ENCODE measurements at places on chromosomes 13 and 19.

DNA sequence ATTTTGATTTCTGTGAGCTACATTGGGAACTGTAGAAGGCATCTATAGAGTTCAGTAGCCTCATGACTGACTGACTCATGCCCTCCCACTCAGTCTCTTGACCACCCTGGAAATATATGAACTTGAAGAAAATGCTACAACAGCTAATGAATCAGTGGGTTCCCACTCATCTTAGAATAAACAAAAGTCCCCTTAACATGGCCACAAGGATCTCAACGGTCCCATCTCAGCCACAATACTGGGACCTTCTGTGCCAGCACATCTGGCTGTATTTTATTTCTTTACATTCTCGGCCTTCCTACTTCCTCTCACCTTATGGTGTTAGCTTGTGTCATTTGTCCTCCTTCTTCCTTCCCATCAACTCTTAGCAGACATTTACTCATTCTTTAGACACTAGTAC lies 619.8 kb downstream of the DCT start:
- no peak for DNase-seq

GRCh38 chr19:32543115-32543900 lies 37.7 kb upstream of the PDCD5 start:
- DNase-seq, result no peak

DNA sequence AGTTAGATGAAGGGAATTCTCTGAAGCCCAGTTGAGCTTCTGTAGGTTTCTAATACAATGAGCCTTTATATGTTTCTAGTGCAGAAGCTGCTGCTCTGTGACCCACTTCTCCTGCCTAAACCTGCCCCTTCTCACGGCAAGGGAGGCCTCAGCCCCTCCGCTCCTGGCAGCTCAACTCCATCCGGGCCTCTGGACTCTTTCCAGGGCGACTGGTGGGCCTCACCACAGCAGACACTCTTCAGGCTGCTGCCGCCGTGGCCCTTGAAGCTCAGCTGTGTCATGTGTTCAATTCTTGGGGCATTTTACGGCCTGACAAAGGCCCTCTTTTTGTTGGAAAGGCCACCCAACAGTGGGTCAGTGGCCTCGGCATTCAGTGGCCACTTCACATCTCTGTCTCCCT lies 10.0 kb upstream of the C19orf33 start:
- no peak for DNase-seq

- DNase-seq, result no peak
Measured at GRCh38 chr13:41960211-41960636, 685 bp downstream of the VWA8 start.

- DNase-seq, result no peak
Measured at GRCh38 chr19:8174706-8175105, 25.3 kb upstream of the FBN3 start.

DNA sequence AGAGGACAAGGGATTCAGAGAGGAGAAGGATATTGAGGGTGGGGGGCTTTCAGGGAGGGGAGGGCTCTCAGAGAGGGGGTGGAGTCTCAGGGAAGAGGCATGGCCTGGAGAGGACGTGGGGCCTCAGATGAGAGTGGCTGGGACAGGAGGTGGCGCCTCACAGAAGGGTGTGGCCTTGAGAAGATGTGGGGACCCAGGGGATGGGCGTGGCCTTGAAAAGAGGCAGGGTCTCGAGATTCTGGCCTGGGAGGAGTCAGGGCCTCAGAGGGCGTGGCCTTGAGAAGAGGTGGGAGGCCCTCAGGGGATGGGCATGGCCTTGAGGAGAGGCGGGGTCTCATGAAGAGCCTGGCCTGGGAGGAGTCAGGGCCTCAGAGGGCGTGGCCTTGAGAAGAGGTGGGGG lies 23.7 kb upstream of the TNFSF14 start:
- DNase-seq, result no peak

- DNase-seq, result no peak
Measured at GRCh38 chr19:52691737-52692136, 43.1 kb downstream of the ZNF611 start.

DNA sequence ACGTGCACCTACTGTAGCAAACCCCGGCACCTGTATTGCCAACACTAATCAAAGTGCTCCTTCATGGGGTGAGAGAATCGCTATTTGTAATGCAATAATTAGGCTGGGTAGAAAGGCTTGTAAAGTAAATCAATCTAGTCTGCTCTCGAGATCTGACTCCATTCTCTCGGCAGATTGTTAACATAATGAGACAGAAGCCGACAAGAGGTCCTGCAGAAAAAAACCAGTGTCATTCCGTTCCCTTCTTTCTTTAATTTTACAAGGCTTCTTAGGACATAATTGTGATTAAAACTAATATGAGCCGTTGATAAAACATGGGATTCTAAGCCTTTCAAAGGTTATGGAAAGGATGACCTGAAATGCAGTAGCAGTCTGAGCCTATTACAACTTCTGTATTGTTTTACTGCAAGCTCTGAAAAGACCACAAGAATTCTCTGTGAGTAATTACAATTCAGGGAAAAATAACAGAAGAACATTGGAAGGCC lies 530.0 kb downstream of the PCDH9 start:
- no peak for DNase-seq

DNA sequence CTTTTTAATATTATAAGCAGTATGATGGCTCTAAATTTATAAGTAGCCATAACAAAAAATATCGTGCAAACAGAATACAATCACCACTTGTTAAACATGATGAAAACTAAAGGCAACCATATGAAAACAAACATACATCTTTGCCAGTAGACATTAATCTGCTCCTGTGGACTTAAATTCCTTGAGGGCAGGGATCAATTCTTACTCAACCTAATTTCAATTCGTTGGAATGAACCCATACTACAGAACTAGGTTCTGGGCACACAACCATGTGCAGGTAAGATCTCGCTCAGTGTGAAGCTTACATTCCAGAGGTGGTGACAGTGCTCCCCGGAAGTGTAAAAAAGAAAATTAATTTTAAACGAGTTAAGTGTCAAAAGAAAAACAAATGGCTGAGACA lies 13.4 kb downstream of the TBC1D4 start:
- no peak for DNase-seq

DNA sequence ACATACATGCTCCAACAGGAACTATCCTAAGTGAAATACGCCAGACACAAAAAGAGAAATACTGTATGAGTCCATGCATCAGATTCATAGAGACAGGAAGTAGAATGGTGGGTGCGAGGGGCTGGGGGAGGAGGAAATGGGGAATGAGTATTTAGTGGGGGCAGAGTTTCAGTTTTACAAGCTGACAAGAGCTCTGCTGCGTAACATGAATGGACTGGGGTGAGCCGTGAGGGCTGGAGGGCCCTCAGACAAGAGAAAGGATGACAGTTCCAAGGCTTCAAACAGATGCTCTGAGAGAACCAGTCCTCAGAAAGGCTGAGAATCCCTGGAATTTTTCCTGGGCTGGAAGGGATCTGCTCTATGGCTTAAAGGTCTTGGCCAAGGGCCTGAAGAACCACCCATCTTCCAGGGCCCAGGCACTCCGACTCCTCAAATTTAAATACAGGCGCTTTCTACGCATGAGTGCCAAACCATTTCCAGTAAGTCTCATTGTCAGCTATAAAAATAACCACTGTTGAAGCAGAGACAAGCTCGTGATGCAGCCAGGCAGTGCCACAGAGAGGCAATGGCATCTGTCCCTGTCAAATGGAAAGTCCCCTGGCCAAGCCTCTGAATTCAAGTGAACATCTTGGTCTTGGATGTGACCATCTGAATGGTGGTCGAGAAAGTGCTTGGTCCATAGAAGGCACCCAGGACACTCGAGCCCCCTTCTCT lies 17.5 kb downstream of the KLF2 start:
- DNase-seq, result no peak

DNA sequence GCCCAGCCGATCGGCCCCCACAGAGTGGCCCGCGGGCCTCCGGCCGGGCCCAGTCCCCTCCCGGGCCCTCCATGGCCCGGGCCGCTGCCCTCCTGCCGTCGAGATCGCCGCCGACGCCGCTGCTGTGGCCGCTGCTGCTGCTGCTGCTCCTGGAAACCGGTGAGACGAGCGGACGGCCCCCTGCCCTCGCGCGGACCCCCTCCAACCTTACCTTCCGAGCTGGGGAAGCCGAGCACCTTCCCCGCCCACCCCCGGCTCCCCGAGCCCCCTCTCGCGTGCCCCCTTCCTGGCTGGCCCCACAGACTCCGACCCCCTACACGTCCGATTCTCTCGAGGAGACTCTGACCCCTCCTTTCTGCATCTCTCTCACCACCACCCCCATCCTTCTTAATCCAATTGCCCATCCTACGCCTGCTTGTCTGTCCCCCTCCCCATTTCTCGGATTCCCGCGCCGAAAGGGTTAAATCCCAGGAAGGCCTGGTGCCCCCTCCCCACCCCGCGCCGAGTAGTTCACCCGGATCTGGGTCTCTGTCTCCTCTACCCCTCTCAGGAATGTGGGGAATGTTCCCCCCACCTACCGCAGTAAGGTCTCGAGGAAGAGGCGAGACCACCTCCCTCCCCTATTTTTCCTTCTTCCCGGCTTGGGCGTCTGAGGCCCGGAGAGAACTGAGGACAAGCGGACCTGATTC lies 502 bp downstream of the NECTIN2 start:
- DNase-seq, result no peak

DNA sequence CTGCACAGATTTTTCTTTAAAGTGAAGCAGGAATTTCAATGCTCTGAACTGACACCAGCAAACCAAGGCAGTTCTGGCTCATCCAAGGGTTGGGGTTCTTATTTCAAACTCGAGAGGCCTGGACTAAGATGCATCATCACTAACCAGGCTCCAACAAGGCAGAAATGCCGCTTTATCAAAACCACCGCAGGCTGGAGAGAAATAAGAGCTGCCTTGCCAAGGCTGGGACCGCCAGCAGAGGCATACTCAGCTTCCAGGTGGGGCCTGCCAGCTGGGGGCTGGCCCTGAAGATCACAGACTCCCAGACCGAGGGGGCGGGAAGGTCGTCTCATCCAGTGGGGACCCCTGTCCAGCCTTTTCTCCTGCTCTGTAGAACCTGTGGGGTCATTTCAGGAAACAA lies 37.4 kb upstream of the GAS6 start:
- no peak for DNase-seq

GRCh38 chr13:95032121-95032520 lies 269.1 kb downstream of the ABCC4 start:
- DNase-seq, result no peak

- no peak for DNase-seq
Measured at GRCh38 chr13:85009447-85009846, 789.8 kb downstream of the SLITRK6 start.

DNA sequence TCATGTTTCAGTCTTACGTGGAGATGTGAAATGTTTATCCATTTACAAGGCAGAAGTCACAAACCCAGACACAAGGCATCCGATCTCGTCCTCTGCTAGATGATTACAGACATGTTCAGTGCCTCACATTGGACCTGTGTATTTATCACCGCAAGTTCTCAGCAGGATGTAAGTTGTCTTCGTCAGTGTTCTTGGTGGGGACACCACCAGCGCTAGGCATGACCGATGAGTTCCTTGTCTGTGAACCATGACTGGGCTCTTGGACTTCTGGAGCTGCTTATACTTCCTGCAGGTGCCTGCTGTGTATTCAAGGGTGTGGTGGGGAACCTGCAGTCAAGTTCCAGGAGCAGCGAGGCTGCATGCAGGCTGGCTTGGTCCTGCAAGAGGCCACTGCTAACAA lies 105.4 kb downstream of the URI1 start:
- DNase-seq, result no peak

DNA sequence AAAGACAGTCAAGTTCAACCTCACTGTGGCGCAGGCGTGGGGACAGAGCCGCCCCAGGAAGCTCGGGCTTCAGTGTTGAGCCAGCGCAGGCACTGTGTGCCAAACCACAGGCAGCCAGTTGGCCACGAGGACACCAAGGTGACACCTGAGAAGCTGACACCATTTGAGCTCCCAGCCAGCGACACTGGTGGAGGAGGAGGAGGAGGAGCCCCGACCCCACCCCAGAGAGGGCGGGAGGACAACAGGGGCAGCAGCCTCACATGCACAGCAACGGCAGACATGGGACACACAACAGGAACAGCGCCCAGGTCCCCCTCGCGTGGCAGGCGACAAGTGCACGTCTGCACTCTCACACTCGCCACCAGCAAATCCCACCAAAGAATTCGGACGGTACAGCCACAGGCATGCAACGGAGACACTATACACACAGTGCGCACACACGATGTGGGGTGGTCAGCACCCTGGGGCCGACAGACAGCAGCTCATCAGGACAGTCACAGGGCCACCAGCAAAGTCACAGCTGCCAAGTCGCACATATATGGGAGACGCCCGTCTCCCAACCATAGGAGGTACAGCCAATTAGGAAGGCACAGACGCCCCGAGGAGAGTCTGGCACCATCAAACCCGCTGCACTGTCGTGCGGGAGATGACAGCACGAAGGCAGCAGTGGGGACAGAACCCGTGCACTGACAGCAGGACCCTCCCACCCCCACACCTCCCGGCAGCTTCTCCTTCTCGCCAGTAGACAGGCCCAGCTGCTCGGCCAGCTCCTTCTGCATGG lies 3.4 kb downstream of the EIF3G start:
- DNase-seq, result no peak

DNA sequence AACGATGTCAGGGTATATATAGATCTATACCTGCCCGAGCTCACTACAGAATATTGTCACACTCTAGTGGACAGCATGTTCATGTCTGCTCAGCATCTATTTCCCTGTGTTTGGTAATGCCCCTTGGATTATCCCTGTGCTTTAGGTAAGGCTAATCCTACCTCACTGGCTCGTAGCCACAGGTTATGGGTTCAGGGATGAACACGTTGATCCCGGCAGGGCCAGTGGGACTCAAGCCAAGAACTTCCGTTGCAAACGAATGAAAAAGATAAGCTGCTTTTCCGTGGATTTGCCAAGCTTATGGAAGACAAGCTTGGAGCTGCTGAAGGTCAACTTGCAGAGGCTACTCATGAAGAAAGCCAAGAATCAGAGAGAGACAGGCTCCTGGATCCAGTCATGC lies 400.0 kb upstream of the TSHZ3 start:
- DNase-seq, result no peak

- no peak for DNase-seq
Measured at GRCh38 chr13:40798380-40798779, 9.0 kb downstream of the SLC25A15 start.

DNA sequence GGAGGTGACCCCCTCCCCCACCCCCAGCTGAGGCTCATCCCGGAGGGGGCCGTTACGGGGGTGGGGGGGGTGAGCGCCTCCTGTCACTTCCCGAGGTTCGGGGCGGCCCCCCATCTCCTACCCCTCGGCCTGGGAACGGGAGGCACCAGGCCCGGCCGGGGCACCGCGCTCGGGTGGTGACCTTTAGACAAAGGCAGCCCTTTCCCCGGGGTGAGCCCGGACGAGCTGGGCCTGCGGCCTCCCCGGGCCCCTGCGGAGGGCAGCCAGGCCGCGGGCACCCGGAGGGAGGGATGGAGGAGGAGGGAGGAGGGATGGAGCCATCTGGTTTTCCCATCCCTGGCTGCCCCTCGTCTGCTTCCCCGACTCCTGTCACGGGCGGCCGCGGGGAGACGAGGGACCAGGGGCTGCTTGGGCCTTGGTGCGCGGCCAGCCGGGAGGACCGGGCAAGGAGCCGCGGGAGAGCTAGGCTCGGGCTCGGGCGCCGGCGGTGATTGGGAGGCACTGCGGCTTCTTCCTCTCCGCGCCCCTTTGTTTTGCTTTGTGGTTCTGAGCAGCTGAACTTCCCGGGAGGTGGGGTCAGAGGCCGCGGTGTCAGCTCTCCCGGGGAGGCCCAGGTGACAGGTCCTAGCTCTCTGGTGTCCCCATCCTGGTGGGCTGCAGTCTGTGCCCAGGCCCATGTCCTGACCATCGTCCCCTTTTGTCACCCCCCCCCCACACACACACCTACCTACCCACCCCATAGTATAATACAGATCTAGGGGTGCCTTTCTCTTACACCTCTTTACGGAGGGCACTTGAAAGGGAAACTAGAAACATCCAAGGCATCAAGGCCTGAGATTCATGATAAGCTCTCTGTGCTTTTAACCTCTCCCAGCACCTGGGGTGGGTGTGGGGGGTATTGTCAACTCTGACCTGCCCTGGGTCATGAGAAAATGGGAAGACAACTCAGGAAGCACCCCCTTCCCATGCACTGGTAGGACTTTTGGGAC lies 1.3 kb downstream of the BICRA start:
- DNase-seq, result peak; percentile 52
